Cardiac muscle cell (in vitro differentiated cells and primary cell): ENCODE measurements at places on chromosomes 7 and 10.
A peak's percentile ranks its signal among the peaks of the same experiment; 100 is the strongest.

- peak; percentile 54 for DNase-seq
Observed at GRCh38 chr10:8453587-8453986, 399.1 kb downstream of the GATA3 start.

- peak; percentile 80 for DNase-seq
Observed at GRCh38 chr10:102229810-102230263, 3.7 kb downstream of the ELOVL3 start.

DNA sequence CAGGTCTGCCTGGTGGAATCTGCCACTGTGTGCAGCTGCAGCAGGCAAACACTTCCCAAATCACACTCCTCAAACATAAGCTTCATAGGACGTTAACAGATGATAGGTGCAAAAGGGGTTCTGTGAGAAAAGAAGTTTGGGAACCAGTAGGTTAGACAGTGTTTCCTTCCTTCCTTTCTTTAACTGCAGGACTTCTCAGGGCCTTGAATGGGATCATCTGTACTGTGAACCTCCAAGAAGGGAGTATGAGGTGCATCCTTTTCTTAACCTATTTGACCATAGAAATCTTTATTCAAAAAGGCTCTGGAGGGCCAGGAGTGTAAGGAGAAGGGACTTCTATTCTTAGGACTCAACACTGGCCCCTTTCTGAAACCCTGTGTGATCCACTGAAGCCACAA lies 33.0 kb downstream of the CAMK2B start:
- DNase-seq, result no peak

DNA sequence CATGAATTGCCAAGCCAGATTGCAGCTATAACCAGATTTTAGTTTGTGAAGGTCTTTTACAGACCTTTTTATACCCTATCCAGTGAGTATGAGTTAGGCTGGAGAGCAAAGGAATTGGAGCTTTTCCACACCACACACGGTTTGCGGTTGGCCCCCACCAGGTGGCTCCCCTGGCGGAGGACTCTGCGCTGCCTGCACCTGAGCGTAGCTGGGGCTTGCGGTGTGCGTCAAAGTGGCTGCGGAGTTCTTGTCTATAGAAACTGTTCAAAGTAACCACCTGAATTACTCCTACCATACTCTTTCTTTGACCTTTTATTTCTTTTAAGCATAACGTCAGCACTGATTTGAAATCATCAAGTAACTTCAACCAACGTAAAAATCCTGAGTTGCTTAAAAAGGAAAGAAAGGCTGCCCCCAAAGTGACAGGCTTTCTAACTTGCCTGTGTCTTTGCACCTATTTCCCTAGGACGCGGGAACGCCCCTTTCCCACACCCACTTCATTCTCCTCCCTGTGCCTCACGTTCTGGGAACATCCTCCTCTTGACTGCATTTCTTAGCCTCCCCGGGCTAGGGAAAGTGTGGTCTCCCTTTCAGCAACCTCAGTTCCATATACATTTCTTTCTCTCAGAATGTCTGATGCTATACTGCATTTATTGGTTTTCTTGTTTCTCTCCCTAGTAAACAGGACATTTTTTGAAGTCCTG lies 47.6 kb upstream of the TMEM72 start:
- no peak for DNase-seq
